AG20443 (cell line): ENCODE measurements at places on chromosomes 13 and 19.
A peak's percentile ranks its signal among the peaks of the same experiment; 100 is the strongest.

DNA sequence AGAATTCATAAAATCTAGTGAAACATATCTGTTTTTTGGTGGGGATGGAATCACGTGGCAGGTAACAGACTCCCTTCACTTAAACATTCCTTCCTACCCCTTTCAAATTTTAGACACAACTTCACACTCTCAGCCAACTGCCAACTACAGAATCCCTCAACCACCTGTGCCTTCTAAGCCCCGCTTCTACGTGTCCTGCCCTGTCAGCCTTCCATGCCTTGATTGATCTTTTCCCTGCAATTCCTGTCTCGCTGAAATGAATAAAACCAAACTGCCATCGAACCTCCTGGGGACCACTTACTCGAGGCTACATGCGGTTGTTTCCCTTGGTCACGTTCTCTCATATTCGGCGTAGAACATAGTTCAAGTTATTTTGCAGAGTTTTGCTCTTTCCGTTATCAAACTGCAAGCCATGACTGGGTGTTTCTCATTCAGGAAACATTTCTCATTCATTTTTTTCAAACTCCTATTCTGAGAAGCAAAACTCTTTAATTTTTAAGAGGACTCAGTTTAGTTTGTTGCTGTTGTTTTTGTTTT is 1.1 kb downstream of the ZNF625 start:
- DNase-seq, result peak; percentile 9

DNA sequence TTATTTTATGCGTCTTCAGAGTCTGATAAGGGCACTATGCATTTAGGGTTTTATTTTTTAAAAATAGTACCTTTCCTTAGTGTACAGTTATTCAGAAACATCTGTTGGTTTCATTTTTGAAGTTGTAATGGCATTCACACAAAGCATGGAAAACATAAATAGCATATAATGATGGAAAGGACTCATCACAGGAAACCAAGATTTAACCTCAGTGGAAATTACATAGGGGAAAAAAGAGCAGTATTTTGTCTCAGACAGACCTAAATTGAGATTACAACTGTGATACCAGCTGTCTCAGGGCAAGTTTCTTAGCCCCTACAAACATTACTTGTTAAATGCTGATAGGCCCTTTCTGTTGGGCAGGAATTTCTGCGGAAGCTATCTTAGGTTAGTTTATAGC is 57.2 kb downstream of the NHLRC3 start:
- no peak for DNase-seq

DNA sequence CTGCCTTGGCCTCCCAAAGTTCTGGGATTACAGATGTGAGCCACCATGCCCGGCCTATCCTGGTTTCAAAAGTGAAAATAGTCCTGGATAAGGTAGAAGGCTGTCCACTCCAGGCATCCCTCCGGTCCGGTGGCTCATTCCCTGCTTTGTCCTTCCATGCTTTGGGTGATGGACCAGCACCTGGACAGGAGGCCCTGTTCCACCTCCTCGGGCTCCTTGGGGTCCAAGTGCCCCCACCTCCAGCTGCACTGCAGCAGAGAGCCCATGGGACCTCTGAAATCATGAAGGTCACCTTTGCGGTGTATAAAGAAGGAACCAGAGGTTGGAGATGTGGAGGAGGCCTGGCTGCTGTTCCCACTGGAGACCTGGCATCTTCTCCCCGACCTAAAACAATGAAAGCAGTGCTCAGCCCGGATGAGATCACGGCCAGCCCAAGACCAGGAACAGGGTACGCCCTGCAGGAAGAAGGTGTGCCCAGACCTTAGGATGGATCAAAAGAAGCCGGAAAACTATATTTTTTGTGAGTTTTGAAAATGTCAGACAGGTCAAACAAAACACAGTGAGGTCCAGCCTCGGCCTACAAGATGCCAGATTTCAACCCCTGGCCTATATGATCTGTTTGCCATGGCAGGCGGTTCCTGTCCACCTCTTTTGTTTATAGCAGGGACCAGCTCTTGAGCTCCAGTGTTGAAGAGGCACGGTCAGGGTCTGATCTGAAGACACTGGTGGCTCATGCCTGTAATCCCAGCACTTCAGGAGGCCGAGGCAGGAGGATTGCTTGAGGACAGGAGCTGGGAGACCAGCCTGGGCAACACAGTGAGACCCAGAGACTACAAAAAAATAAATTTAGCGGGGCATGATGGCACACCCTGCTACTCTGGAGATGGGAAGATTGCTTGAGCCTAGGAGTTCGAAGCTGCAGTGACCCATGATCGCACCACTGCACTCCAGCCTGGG is 5.8 kb downstream of the LSR start:
- DNase-seq, result peak; percentile 2

DNA sequence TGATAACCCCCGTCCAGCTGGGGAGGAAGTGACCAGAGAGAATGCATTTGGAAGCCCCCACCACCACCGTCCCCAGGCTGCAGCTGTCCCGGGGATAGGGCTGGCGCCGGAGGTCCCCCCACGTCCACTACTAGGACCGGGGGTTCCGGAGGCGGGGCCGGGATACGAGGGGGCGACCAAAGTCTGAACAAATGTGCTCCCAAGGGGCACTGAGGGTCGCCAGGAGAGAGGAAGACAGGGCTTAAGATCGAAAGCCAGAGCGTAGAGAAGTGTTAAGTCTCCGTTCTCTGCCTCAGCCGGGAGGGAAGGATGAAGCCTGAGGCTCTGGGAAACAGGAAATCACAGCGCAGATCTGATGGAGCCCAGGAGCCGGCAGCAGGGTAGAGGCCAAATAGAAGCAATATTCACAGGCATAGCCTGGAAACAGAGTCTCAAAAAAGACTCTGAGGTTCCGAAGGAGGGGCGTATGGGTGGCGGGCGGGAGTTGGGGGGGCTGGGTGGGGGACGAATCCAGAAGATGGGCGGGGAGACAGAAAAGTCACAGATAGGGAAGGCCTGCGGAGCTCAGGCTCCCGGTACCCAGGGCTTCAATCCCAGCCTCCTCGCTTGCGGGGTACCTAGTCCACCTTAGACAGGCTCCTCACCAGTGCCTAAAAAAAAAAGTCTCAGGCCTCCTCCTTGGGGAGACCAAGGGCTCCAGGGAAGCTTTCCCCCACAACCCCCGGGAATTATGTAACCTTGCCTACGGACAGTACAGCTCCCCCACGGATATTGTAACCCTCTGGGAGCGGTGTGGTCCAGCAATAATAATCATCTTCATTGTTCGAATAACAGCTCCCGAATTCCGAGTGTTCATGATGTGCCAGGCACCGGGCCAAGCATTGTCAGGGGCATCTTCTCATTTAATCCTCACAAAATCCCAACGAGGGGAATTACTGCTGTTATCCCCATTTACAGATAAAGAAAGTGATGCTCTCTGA is 1.1 kb upstream of the ERF start:
- DNase-seq, result peak; percentile 35

DNA sequence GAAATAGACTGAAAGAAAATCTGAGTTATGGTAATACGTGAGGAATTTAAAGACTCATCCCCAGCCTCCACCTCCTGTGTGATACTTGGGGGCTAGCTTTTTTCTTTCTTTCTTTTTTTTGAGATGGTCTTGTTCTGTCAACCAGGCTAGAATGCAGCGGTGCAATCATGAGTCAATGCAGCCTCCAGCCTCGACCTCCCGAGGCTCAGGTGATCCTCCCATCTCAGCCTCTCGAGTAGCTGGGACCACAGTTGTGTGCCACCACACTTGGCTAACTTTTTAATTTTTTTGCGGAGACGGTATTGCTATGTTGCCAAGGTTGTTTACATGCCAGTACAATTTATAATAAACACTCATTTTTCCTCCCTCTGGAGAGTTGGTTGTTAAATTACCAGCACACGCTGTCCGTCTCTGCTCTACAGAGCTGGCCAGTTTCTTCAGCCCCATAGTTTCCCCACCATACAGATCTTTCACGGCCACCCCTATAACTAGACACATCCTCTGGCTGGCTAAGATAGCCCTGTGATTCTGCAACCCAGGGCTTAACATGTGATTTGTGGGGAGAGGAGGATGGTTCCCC is 4.8 kb downstream of the TNFSF9 start:
- no peak for DNase-seq

GRCh38 chr13:41312176-41312500 is 1.1 kb downstream of the NAA16 start:
- peak; percentile 57 for DNase-seq

GRCh38 chr13:112997188-112998130 is 28.4 kb downstream of the MCF2L start:
- DNase-seq, result no peak

DNA sequence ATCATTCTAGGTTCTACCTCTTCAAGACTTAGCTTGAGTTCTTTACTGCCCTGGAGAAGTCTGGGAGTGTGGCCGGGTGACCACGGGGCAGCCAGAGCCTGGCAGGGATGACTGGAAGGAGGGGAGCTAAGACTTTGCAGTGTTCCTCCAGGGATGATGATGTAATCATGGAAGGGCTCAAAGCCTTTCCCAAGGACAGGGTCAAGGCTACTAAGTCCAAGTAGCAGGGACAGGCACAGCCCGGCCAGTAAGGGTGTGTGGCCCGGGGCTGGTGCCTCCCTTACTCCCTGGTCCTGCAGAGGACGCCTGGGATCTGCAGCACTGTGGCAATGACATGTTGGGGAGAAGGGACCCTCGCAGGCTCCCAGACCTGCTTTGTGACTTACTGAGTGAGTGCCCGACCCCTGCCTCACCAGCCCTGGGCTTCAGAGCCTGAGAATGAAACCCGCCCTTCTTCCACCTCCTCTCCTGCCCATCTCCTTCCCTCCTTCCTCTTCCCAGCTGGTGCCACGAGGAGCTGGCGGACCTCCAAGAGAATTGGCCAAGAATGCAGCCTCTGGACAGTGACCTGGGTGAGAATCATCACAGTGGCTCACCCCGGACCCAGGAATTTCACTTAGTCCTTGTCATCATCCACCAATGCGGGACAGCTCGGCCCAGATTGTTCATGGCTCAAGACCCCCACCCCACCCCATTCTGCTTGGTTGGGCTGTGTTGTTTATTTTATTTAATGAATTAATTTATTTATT is 15.6 kb upstream of the FBXO17 start:
- DNase-seq, result peak; percentile 40

GRCh38 chr13:39787086-39787487 is 131.6 kb downstream of the COG6 start:
- DNase-seq, result no peak

DNA sequence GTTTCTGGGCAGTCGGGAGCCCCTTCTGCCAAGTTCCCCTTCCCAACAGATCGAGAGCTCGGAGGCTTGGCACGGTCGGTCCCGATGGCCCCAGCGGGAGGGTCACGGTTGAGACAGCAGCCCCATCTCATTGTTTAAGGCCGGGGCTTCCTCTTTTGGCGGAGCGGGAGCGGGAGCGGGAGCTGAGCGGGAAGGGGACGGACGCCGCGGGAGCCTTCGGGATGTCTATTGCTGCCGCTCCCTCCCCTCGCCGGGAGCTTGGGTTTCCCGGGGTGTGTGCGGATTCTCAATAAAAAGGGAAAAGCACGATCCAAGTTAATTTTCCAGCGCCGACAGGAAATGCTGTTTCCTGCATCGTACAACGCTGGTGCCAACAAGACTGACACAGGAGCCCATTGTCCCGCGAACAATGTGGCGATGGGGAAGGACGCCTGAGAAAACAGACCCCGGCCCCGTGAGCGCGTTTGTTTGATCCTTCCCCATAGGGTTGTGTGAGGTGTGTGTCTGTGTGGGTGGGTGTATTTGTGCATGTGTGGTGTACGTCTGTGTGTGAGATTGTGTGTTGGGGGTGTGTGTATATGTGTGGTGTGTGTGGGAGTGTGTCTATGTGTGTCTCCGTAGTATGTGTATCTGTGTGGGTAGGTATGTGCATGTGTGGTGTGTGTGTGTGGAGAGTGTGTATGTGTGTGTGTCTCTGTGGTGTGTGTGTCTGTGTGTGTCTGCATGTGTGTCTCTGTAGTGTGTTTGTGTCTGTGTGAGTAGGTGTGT is 36.3 kb upstream of the FLT1 start:
- DNase-seq, result peak; percentile 59

DNA sequence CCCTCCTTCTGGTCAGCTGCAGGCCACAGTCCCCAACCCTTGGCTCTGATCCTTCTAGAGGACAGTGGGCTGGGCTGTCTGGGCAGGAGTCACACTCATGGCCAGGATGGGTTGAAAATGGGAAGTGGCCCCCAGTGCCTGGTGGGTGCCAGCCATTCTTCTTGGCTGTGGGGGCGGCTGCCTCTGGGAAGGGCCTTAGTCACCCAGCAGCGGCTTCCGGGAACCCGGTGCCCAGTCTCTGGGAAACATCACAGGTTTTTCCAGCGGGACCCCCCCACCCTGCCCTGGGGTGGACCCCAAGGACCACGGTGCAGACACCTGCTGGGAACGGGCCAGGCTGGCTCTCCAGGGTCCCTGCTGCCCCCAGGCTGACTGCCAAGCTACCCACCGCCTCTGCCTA is 27.3 kb upstream of the SLC7A10 start:
- no peak for DNase-seq

- DNase-seq, result no peak
Measured at GRCh38 chr13:49421391-49421790, 22.5 kb downstream of the CAB39L start.

DNA sequence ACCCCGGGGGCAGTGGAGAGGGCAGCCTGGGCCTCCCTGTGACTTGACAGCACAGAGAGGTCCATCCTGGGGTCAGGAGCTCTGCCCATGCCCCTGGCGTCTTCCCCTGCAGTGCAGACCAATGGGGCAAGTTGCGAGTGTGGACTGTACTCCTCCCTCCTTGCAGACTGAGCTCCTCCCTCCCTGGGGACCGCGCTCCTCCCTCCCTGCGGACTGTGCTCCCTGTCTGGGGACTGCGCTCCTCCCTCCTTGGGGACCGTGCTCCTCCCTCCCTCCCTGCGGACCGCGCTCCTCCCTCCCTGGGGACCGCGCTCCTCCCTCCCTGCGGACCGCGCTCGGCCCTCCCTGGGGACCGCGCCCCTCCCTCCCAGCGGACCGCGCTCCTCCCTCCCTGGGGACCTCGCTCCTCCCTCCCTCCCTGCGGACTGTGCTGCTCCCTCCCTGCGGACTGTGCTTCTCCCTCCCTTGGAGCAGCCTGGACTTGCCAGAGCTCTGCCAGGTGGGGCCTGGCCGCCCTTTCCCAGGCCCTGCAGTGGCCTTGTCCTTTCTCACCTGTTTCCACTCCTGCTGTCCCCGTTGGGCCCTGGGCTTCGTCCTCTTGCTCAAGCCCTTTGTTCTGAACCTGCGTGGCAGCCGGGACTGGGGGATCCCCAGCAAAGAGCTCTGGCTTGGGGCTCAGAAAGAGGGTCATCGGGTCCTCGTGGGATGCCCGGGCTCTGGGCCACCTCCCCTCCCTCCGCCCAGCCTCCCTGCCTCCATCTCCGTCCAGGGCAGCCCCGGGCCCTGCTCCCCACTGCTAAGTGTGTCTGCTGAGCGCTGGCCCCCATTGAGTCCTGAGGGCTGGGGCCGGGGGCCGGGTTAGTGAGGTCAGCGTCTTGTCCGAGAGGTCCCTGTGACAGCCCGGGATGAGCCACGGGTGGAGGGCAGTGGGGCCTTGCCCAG is 6.8 kb downstream of the GAMT start:
- no peak for DNase-seq

- no peak for DNase-seq
Measured at GRCh38 chr19:46173886-46174480, 25.9 kb downstream of the IGFL2 start.

GRCh38 chr19:50854636-50855410 is at the start of gene KLK3:
TSS of gene KLK3 (plus strand) at chr19:50854915. CDS start at chr19:50854956, 41 bp downstream.
- no peak for DNase-seq

GRCh38 chr13:73702419-73703071 is 431.7 kb downstream of the KLF12 start:
- DNase-seq, result no peak
